Suppressor macrophage treated with lipopolysaccharide for 1 hour (primary cell): ENCODE measurements at places on chromosomes 11 and 22.
A peak's percentile ranks its signal among the peaks of the same experiment; 100 is the strongest.

DNA sequence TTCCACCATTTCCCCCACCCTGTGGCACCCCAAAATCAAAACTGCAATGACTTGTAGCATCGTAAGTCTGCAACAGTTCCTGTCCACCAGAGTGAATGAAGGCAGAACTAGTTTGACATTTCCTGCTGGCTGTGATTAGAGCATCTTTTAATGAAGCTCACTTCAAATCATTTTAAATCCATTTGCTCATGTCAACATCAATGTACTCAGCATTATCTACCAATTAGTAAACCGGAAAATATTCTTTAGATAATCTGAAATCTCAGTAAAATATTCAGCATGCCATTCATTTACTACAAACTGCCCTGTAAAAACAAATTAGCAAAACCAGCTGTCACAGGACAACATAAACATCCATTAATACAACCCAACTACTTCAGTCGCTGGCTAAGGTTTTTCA, 38.1 kb downstream of the CADM1 start:
- DNase-seq, result no peak

DNA sequence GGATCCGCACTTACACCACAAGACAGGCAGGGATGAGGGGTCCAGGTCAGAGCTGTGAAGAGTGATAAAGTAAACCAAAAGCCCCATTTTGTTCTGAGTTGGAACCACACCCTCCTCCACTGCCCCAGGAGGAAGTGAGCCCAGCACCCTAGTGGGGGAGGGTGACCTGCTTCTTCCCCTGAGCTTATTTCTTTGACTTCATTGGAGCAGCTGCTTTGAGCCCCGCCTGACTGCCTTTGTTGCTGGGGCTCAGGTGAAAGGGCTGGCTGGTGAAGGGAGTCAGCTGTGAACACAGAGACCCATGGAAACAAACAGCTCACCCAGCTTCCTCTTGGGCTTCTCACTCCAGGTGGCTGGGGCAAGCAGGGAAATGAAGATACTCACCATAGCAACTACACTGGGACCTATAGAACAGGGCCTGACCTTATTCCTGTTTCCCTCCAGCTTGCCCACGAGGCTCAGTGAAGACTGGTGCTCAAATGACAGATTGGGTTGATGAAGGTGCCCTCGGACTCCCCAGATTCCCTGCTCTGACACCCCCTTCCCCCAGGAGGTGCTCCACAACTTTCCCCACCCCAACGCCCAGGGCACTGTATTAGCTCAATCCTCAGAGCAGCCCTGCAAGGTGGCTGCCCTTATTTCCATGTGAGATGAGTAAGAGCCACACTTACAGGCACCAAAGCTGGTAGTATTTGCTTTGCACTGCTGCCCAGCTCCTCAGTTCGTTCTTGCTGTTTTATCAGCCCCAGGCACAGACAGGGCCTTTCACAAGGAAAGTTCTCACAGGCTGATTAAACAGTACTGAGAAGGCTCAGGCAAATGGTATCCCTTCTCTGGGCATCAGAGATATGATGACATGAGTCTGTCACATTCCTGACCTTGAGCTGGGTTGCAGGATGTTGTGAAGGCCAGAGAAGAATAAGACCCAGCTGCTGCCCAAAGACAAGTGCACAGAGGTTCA, 2.4 kb downstream of the UCP2 start:
- DNase-seq, result peak; percentile 69

DNA sequence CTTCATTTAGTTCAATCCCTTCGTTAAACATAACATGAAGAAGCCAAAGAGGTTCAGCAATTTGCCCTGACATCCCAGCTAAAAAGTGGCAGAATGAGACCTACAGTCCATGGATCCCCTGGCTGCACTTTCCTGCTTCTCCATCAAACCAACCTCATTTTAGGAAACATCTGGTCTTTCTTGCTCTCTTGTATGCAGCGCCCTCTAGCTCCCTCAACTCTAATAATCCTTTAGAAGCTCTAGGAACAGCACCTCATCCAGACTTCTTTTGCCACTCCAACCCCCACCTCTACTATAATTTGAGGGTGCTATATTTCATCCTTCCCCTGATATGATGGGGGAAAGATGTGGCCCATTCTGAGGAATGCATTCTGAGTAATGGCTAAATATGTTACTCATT, 7.4 kb downstream of the CNTF start:
- peak; percentile 58 for DNase-seq

DNA sequence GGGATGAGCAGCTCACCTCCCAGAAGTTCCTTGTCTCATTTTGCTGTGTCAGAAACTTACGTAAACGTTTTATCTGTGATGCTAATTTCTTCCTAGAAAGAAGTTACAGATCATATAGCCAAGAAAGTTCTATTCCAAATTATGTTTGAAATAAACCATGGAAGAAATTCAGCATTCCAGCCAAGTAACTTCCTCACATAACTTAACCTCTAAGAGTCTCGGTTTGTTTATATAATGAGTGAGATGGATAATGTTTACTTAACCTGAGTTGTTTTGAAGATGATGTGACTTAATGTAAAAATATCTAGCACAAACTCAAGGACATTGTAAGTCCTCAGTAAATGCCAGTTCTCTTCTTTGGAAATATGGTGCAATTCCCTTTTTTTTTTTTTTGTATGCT, 8.9 kb upstream of the MUC15 start:
- DNase-seq, result no peak

DNA sequence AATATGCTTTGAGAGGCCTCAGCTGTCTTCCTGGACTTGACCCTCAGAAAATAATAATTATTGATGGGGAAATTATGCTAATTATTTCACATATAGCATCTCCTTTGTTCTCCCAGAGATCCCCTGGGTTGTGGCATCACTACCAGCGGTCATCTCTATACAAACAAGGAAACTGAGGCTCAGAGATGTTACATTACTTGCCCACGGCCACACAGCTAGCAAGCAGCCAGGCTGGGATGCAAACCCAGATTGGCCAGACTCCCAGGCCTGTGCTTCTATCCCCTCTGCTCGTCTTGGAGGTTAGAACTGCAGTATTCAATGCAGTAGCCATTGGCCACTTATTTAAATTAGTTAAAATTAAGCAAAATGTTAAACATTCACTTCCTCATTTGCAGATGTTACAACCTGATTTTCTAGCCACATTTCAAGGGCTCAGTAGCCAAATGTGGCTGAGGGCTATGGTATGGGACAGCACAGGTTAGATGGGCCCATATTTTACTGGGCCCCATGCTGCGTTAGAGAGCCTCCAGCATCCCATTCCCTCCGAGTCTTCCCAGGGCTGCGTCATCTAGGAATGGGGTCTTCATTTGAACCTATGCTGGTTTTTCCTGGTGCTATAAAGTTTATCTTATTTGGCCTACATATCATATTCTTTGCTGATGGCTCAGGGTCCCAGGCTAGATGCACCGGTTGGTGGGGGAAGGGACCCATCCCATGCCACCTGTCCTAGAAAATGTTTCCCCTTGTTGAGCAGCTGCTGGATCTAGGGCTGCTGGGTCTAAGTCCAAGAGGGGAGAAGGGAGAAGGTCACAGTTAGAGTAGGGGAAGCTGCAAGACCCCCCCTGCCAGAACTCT, 2.2 kb downstream of the SLC35C1 start:
- no peak for DNase-seq

GRCh38 chr11:134646561-134646960, 234.5 kb upstream of the B3GAT1 start:
- no peak for DNase-seq

DNA sequence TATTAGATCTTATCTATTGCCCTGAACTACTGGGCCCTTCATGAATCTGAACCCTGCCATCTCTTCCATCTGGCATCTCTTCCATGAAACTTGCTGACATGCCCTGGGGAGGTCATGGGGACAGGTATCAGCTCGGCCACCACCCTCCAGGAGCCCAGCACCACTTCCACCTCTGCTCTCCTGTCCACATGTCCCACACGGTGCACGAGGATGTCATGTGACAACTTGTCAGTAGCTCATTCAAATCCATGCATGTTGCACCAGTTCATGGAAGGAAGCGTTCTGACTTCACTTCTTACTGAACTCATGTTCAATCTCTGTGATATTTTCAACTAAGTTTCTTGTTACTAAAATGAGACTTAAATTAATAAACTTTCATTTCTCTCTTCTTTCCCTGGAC, 16.6 kb downstream of the YPEL1 start:
- peak; percentile 42 for DNase-seq

DNA sequence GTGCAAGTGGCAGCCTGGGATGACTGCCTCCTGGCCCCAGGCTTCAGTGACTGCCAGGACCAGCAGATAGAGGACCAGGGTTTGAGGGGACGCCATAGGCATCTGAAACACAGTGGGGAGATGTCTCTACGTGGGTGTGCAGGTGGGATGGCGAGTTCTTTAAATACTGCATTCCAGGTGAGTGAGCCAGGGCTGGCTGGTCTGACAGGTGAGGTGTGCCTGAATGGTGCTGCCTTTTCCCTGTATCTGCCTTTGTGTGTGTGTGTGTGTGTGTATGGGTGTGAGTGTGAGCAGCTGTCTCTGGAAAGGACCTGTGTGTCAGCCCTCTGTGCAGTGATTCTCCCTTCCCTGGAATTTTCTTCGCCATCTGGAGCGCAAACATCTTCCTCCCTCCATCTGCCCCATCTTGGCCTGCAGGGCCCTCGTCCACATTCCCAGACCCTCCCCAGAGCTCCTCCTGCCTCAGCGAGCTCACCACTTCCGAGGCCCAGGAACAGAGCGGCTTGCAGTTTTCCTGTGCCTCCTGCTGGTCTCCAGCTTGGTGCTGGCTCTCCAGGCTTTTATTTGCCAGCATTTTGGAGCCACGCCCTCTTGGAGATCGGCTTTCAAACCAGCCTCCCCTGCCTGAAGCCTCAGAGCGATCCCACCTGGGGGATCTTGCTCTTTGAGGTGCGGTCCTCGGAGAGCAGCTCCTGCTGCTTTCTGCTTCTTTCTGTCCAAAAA, at the start of gene GPHA2:
Gene GPHA2, minus strand, starts transcription at position 535 of the 723 bp plus-strand sequence. Its CDS starts 433 bp downstream, at position 102.
- no peak for DNase-seq

- DNase-seq, result peak; percentile 89
These were observed 8.3 kb downstream of the TBC1D22A start for GRCh38 chr22:46770726-46771125.

DNA sequence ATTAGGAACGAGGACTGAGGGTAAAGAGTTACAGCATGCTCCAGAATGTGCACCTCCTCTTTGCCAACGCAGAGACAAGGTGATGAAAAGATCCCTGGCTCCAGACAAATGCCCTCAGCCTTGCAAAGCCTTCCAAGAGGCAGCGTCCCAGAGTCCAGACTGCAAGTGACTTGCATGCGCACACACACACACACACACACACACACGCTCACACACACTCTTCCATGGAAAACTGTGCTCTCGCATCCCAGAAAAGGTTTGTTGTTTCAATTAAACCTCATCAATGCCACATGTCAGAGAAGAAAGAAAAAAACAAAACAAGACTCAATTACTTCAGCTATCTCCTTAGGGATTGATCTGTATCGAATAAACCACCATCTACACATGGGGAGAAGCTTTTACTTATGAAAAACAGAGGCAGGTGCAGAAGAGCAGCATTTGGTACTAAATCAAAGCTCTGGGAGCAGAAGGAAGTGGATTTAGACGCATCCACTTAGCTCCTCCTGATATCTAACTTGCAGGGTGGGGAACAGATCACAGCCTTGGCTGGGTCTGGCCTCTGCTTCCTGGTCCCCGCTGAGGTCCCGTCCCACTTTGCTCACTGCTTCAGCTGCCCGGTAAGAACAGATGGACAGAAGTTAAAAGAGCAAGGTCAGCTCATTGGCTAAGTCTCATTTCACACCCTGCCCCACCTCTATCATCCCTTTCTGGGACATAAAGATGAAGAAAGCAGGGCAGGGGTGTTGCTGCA, 249.8 kb upstream of the BLID start:
- DNase-seq, result no peak

DNA sequence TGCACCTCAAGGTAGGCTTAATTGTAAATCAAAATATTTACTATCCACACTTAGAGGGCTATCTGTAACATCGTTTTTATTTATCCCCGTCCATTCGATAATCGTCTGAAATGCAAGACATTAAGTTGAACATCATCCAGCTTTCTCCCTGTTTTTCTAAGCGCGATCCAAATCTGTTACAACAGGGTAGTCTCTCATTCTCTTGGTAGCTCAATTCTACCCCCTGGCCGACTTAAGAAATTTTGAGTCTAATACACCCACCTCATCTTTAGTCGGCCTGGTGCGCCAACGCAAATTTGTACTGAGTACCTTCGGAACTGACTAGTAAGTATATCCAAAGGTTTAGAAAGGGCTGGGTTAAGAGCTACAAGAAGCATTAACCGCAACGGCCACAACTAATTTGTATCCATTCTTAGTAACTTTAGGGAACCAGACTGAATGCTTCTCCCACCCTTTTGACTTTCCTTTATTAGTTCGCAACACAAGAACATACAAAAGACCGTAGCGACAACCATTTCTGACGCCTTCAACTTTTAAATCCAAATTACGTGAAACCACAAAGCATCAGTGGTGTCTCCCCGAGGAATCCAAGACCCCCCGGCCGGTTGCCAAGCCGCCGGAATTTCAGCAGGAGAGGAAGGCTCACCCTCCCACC, 1.0 kb upstream of the ZNF143 start:
- peak; percentile 65 for DNase-seq

GRCh38 chr22:49994361-49995040, 18.1 kb downstream of the IL17REL start:
- DNase-seq, result no peak

DNA sequence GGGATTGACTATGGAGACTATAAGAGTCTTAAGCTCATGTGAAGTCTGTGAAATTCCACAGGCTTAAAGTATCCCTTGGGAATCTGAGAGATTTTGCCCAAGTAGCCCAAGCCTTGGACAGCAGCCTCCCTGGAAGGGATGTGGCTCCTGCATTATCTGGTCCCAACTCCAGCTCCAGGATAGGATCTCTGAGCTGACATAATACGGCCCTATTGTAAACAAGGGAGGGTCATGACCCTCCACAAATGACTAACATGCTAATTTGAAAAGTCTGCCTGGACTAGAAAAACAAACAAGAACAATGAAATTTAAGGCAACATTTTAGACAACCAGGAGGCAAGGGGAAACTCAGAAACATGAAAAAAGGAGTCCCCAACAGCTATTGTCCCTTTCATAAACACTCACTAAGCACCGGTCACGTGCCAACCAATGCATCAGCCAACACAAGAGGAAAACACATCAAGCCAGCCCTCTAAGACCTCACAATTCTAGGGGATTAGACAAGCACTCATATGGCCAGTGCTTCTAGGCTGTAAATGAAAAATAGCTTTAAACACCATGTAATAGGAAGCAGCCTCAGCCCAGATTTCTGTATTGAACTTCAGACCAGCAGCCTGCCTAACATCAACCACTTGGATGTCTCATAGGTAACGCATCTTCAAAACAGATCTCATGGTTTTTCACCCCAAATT, 101.2 kb upstream of the TIMP3 start:
- DNase-seq, result no peak
